ENCODE measurements at places on chromosomes 11 and 22.

- no peak for DNase-seq
These were observed 4.4 kb downstream of the C11orf86 start for GRCh38 chr11:66979336-66979980.

- DNase-seq: no peak
These were observed 82.0 kb upstream of the SC5D start for GRCh38 chr11:121210445-121211080.

GRCh38 chr11:116648247-116649174, 124.3 kb downstream of the BUD13 start:
- DNase-seq: no peak

GRCh38 chr11:44304091-44305025, 5.6 kb downstream of the ALX4 start:
- no peak for DNase-seq

DNA sequence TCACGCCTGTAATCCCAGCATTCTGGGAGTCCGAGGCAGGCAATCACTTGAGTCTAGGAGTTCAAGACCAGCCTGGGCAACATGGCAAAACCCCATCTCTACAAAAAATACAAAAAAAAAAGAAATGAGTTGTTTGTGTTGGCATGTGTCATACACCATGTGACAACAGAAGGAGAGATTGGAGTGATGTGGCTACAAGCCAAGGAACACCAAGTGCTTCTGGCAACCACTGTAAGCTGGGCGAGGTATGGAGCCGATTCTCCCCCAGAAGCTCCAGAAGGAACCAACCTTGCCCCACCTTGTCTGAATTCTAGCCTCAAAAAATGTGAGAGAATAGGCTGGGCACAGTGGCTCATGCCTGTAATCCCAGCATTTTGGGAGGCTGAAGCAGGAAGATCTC, 39.1 kb upstream of the SLC35C1 start:
- DNase-seq: no peak

GRCh38 chr11:11993839-11994238, 14.6 kb downstream of the DKK3 start:
- no peak for DNase-seq

GRCh38 chr11:36311926-36312595, 16.0 kb downstream of the PRR5L start:
- no peak for DNase-seq

- DNase-seq: no peak
These were observed 14.2 kb downstream of the PRR33 start for GRCh38 chr11:1877211-1878136.

DNA sequence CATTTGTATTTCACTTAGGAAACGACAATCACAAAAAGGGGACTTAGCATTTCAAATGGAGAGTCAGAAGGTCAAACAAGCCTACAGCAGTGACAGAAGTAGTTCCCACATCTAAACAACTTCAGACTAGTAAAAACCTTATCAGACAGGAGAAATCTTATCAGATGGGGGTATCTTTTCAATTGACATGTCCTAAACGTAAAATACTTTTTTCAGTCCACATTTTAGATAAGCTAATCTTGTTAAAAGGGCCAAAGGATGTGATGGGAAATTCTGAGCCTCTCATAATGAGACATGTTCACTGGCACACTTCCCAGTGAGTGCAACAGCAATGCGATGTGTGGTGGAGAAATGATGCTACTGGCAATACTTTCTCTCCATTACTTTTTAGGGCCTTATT, 2.4 kb downstream of the MAPK1 start:
- DNase-seq: no peak
